Activated naive CD4-positive, alpha-beta T cell treated with anti-CD3 and anti-CD28 coated beads, Interleukin-2, amount 50 U/mL, for 16 hours (primary cell): ENCODE measurements at places on chromosomes 13 and 19.

DNA sequence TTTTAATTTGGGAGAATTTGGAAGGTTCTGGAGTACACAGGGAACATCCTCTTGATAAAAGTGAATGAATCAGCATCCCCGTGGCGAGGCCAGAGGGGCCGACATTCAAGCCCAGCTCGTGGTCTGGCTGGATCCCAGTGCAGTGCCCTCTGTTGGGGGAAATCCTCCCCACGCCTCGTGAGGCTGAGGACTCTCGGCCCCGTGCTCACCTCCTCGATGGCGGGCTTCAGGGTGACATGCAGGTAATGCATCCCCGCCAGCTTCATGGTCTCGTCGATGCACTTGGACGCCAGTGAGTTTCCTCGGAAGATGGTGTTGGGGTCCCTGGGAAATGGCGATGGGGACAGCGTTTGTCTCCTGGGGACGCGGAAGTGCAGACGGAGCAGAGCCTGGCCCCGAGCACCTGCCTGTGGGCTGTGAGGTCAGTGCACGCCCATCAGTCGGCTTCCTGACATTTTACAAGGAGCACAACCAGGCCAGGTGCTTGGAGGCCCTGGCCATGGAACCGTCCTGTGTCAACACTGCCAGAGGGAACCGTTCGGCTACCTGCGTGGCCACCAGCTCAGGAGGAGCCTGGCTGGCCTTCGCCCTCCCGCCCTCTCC lies 43.3 kb upstream of the C13orf46 start:
- no peak for DNase-seq

- no peak for DNase-seq
These were observed 20.2 kb upstream of the CEACAM6 start for GRCh38 chr19:41735071-41735600.

DNA sequence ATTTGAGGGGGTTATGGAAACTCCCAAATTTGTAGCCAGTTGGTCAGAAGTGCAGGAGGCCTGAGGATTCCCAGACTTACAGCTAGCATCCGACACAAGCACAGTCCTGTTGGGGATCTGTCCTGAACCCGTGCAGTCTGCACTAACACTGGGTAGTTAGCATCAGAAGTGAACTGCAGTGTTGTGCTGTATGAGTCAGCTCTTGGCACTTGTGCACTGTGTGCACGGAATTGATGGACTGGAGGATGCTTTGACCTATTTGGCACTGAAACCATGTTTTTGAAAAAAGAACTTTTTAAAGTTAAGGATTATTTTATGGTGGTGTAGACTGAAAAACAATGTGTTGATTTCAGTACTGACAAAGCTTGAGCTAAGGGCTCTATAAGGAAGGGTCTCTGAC lies 279.0 kb downstream of the NHLRC3 start:
- DNase-seq = no peak

DNA sequence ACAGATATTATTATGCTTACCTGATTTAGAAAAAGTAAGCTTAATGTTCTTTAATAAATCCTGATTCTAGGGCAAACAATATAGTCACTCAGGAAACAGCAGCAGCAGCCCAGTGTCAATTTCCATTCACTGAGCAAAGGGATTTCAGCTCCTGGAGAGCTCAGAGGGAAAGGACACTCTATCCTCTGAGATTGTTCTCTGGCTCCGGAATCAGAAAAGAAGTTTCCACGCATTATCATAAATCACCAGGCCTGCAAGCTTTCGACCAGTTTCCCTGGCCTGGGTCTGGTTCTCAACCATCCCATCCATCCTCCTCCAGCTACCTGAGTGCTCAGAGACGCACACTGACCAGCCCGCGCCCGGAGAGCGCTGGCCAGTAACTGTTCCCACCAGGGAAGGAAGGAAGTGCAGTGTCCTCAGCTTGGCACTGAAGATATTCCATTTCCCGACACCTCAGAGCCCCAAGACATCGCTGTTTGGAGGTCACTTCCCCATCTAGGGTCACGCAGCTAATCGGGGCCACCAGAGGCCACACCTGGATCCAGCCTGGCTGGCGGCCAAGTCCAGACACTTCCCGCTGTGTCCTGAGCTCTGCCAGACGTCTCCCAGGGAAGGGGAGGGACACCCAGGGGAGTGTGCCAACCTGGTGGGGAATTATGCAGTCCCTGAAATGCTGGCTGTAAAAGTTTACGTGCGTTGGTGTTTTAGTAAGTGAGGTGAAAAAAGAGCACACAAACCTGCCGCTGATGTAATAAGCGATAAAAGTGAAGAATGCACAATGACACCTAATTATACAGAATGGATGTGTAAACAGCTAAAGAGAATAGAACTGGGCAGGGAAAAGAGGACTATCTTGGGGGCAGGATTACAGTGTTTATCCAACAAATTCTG lies 29.1 kb downstream of the EPS15L1 start:
- DNase-seq = no peak

- no peak for DNase-seq
These were observed 42.2 kb upstream of the SERP2 start for GRCh38 chr13:44331446-44331845.

DNA sequence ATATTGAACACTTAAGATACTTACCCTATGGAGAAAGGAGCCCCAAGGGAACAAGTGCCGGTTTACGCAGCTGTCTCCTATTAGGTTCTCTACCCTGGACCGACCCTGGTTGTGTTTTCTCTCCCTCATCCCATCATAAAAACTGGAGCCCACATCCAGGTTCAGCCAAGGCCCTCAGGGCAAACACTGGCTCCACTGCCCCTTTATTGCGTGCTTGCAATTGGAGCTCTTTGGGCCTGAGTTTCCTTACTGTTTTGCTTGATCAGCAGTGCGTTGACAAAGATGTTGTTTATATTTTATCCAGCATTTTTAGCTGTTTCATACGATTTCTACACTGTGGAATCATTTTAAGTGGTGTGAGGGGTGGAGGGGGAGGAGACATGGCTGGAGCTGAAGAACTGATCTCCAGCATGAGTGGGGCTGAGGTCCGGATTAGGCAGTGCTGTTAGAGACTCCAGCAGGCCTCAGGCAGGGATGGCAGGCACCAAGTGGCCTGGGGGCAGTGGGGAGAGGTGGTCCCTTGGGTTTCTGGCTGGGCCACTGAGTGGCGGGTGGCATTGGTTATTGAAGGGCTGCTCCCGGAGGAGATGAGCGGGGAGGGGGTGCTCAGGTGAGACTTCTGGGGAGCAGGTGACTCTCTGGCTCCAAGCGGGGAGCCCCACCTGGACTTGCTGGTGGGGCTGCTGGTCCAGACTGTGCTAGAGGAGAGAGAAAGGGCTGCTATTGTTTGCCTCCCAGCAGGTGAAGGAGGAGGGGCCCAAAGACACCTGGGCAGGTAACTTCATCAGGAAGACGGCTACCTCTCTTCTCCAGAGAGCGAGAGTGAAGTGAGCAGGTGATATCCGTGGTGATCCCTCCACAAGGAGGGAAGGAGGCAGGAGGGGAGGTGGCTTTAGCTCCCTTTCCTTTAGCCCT lies 62.4 kb upstream of the RNF113B start:
- DNase-seq = no peak

- DNase-seq = peak; percentile 30
These were observed 3.5 kb downstream of the KCNN4 start for GRCh38 chr19:43777163-43777695.

DNA sequence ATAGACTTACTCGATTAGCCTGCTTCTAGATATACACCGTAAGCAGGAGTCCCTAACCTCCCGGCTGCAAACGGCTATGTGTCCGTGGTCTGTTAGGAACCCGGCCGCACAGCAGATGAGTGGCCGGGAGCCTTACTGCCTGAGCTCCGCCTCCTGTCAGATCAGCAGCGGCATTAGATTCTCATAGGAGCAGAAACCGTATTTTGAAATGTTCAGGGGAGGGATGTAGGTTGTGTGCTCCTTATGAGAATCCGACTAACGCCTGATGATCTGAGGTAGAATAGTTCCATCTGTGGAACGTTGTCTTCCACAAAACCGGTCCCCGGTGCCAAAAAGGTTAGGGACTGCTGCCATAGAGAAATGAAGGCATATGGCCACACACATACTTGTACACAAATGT lies 1491.9 kb downstream of the SLITRK5 start:
- DNase-seq = no peak

DNA sequence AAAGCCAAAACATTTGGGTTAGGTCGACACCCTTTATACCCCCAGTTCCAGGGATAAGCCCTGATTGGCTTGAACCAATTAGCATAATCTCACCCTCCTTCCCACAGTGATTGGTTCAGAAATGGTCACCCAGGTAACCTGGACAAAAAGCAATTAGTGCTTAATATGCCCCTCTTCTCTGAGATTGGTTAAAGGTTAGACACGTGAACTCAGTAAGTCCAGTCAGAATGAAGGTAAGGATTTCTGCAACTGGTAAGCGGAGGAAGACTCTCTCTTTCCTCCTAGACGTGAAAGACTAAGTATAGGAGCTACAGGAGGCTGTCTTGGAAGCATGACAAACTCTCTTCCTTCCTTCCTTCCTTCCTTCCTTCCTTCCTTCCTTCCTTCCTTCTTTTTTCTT lies 1.3 kb upstream of the PNMA8C start:
- DNase-seq = no peak

- peak; percentile 45 for DNase-seq
These were observed 892 bp downstream of the TRIR start for GRCh38 chr19:12733369-12734214.

DNA sequence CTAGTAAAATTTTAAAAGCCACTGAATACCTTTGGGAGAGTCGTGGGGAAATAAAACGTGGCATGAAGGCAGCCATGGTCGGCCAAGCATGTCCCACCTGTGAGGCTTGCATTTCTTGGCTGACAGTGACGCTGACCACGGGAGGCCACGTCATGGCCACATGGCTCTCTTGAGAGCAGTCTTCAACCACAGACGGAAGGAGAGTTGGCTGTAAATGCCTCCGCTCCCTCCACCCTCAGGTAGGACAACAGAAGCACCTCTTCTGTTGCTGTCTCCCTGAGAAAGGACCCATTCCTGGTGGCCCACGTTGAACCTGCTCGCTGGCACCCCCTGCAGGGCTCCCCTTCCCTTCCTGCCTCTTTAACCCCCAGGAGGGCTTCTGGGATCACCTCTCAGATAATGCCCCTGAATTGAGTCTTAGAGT lies 10.6 kb upstream of the LRRC25 start:
- DNase-seq = no peak

DNA sequence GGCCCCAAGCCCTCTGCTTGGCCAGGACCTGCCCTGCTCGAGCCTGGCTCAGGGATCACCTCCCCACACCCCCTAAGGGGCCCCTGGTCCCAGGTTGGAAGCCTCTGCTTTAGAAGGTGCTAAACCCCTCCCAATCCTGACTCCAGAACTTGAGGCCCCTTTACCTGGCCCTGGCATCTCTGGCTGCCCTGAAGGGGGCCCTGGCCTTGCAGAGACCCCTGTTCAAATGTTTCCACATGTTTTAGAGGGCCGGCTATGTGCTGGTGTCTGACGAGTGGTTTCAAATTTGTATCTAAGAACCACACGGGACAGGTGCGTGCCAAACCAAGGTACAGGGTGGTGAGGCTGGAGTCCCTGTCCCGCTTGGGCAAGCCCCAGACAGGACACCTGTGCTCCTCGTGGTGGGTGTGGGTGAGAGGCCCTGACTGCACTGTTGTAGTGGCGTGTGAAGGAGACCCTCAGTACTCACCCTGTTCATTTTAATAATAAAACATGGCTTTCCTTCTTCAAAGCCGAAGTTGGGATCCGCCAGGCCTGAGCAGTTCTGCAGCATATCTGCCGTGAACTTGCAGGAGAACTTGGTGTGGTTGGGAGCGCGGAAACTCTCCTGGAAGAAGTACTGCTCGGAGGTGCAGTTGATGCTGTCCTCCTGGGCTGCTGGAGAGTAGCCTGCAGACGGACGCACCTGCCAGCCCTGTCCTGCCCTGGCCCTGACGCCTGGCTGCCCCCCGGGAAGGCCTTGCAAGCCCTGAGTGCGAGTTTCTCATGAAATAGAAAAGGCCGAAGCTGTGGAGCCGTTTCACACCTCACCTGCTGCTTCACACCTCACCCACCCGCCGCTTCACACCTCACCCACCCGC lies 5.4 kb downstream of the ATP4B start:
- no peak for DNase-seq

DNA sequence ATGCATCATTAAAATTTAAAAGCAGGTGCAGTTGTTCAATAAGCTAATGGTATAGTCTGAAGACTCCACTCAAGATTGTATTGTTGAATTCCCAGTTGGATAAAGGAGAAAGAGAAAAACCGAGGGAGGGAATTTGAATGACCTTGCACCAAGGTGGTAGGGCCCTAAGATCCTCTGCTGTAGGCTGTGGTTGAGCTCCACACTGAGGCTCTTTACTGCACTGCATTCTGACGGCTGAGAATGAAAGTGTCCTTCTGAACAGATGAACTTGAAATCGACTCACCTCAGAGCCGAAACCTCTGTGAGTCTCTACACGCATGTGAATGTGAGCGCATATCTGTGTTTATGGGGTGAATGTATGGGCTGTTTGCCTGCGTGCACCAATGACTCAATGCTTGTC lies 388.9 kb upstream of the DACH1 start:
- DNase-seq = no peak

- DNase-seq = no peak
These were observed 173.6 kb downstream of the NALCN start for GRCh38 chr13:101242720-101243119.

DNA sequence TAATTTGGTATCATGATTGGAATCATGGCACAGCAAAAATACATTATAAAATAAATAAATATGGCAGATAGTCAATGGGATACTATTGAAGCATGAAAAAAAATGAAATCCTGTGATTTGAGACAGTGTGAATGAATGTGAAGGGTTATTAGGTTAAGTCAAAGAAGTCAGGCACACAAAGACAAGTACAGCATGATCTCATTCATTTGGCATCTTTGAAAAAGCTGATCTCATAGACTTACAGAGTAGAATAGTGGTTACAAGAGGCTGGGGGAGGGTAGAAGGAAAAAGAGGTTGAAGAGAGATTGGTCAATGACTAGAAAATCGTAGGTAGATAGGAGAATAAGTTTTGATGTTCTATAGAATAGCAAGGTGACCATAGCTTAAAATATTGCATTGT lies 295.1 kb upstream of the SLITRK5 start:
- no peak for DNase-seq

DNA sequence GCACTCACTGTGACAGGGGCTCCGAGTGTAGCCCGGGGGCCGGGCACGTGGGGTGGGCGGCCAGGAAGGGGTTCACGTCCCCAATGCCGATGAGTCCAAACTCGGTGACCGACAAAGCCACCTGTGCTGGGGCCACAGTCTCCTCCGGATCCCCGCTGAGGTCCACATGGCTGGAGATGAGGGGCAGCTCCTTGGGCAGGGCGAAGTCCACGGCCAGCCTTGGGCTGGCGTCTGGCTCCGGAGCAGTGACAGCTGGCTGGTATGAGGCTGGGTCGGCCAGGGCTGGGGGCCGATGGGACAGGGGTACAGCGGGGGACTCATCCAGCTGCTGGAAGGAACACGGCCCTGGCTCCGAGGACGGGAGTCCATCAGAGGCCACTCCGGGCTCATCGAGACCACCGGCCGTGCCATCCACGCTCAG lies 15.9 kb upstream of the PLPP2 start:
- no peak for DNase-seq

- DNase-seq = no peak
These were observed 20.1 kb downstream of the ZSCAN5A start for GRCh38 chr19:56294549-56294948.

GRCh38 chr19:48090281-48090802 lies 20.3 kb downstream of the PLA2G4C start:
- no peak for DNase-seq
